ENCODE measurements at places on chromosomes 1 and 21.
A peak's percentile ranks its signal among the peaks of the same experiment; 100 is the strongest.

- DNase-seq: no peak
These were observed 25.3 kb downstream of the ZFYVE9 start for GRCh38 chr1:52166996-52167753.

GRCh38 chr1:157992031-157992832 is 1.2 kb upstream of the KIRREL1 start:
- DNase-seq: peak; percentile 76

DNA sequence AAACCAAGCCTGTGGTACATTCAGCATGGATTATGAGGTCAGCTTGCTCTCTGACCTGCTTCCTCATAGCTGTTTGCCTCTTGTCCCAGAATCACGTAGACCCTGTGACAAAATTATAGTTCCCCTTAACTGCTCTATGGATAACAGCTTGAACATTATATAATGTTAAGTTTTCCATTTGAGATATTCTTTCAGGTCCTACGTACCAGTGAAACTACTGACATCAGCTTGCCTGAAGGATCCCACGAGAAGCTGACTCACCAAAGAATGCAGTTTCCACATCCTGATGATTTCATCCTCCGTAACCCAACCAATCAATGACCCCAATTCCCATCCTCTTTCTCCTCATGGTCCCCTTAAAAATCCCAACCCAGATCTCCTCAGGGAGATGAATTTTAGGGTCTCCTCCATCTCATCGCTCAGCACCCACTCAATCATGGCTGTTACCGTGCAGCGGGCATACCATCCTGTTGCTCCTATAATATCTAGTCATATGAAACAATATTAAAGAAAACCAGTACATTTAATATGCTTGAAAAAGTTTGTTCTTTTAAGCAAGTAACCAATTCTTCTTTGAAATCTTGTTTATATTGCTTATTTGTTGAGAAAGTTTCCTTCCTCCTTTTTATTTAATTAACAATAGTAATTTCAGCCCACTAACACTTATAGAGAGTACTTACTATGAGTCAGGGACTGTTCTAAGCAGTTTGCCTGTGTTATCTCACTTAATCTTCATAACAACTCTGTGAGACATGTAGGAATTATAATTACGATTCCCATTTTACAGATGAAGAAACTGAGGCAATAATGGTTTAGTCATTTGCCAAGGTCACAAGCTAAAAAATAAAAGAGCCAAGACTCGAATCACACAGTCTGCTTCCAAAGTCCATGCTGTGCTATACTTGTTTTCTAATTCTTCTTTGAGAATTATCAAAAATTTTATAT is 27.4 kb downstream of the CHML start:
- no peak for DNase-seq

GRCh38 chr1:214801191-214801590 is 198.2 kb downstream of the CENPF start:
- DNase-seq: no peak

DNA sequence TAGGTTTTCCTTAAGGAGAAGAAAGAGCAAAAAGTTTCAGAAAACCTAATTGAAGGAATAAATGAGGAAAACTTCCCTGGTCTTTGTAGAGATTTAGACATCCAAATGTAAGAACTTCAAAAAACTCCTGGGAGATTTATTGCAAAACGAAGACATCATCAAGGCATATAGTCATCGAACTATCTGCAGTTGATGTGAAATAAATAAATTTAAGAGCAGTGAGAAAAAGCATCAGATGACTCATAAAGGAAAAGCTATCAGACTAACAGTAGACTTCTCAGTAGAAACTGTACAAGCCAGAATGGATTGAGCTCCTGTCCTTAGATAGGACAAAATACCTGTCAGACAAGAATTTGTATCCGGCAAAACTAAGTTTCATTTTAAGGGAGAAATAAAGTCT is 569.4 kb upstream of the ADAMTS5 start:
- DNase-seq: no peak

DNA sequence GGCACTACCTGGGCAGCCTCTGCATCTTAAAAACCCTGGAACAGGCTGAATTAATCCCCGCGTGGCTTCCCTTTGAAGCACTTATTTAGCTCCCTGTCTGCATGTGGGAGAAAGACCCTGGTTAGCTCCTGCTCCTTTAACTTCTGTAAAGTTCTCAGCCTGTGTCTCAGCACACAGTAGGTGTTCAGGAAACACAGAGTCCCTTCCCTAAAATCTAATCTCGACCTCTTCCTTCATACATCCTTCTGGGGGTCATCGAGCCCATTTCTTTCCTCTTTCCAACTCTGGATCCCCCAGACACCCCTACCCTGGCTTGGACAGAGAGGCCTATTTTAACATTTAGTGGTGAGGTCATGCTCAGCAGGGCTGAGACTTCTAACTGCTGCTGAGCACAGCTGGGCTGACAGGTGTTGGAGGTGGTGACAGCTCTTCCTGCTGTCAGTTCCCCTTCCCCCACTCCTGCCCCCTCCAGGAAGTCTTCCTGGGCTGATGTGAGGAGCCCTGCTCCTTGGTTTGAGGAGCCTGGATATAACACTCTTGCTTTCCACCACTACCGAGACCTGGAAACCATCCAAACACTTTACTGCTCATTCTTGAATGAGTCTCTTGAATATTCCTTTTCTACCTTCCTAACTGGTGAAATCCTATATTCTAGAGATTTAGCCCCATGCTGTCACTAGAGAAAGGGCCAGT is 5.3 kb downstream of the E2F2 start:
- no peak for DNase-seq

GRCh38 chr1:221939607-221940006 is 197.7 kb upstream of the DUSP10 start:
- DNase-seq: no peak

DNA sequence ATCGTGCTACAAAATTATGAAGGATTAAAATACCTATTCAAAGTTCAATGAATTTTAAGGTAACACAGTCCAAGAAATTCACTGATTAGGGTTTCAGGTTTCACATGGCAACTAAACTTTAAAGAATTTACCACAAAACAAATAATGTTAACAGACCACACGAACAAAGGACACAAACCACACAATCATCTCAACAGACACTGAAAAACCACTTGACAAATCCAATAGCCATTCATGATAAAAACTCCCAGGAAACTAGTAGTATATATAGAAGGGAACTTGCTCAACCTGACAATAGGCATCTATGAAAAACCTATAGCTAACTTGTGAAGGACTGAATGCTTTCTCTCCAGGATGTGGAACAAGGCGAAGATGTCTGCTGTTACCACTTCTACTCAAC is 21.1 kb upstream of the SH2D5 start:
- no peak for DNase-seq

DNA sequence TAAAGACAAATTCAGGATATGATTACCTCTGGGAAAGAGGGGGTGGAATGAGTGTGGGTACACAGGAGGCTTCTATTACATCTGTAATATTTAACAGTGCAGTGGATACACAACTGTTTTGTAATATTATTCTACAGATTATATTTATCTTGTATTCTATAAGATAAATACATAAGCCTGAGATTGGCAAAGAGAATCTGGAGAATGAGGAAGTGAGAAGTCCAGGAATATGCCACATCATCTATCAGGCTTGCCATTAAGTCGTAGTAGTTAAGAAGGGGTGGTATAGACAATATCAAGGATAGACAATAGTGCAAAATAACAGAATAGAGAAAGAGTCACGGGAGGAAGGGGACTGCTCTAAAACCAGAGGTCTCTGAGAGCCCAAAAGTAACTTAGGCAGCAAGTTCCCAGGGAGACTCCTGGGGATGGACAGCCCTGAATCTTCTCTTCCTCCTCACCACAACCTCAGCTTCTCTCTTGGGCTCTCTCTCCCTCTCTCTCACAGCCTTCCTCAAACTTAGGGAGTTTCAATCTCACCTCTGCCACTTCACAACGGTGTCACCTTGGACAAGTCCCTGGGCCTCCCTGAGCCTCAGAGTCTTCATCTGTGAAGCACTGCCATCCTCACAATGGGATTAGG is 14.0 kb upstream of the PTAFR start:
- no peak for DNase-seq

GRCh38 chr1:99634971-99635624 is 10.8 kb upstream of the PALMD start:
- DNase-seq: no peak

DNA sequence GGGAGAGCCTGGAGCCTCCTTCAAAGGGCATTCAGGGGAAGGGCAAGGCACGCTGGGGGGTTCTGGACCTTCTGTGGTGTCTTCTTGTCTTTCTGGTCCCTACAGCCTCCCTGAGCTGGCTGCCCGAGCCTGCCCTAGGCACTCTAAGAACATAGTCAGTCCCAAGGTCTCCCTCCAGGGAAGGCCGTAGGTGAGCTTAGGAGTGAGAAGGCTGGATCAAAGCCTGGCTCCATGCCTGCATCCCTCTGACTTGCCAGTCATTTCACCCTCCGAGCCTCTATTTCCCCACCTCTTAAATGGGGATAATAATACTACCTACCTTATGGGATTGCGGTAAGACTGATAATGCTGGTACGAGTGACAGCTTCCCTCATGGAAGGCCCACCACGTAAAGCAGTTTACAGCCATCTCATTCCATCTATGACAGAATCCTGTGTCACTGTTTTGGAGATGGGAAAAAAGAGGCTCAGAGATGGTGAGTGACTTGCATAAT is 20.8 kb downstream of the PTPRF start:
- DNase-seq: no peak

Data from HEK293T (cell line).